Esophagus squamous epithelium (tissue), 5 donors: ENCODE measurements at places on chromosomes 3 and 15.

DNA sequence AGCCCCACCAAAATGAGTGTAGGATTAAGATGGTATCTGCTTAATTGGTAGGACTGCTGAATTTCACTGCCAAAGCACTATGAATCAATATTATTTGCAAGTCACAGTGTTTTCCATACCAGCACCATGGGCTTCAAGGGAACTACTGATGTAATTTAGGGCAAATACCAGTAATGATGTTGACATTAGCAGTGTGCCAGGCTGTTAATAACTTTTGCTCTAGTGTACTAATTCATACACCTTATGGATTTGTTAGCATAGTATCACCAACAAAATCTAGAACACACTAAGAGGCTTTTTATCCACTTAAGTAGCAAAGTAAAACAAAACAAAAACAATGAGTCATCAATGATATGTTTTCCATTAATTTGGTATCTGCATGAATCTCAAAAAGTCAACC is 888.2 kb downstream of the CADM2 start:
- DNase-seq: no peak
- H3K27me3 ChIP-seq: no peaks in the 10 kb centered on the region
- no peaks in the 10 kb centered on the region for H3K36me3 ChIP-seq

GRCh38 chr3:169760479-169760878 is 4.4 kb downstream of the TERC start:
- H3K4me1 ChIP-seq: peaks cover 6% of the 10 kb centered on the region
- no peaks in the 10 kb centered on the region for H3K36me3 ChIP-seq
- H3K27ac ChIP-seq: no peak overlapping the region
- no peaks in the 10 kb centered on the region for H3K27me3 ChIP-seq

GRCh38 chr3:71903936-71904335 is 119.0 kb upstream of the PROK2 start:
- no peaks in the 10 kb centered on the region for H3K36me3 ChIP-seq
- H3K27me3 ChIP-seq: peaks cover 16% of the 10 kb centered on the region
- no peak overlapping the region for H3K27ac ChIP-seq
- no peaks in the 10 kb centered on the region for H3K4me1 ChIP-seq
- no peak overlapping the region for H3K4me3 ChIP-seq

GRCh38 chr3:51970606-51971300 is 3.1 kb downstream of the ABHD14B start:
- no peaks in the 10 kb centered on the region for H3K27me3 ChIP-seq
- H3K4me1 ChIP-seq: peaks cover 93% of the 10 kb centered on the region
- DNase-seq: no peak
- H3K27ac ChIP-seq: no peak overlapping the region
- H3K36me3 ChIP-seq: no peaks in the 10 kb centered on the region

DNA sequence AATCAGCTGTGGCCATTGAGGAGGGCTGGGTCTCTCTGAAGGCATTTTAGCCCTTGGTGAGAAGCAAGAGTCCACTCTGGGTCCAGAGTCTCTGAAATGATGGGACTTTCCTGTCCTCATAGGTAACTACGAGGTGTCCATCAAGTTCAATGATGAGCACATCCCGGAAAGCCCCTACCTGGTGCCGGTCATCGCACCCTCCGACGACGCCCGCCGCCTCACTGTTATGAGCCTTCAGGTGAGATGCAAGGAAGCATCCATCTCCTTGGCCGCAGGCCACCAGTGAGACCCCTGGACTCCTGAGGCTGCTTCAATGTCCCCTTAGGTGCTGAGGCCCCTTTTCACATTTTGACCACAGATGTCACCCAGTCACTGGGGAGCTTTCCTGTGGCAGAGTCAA is 54.9 kb downstream of the DNASE1L3 start:
- no peaks in the 10 kb centered on the region for H3K4me1 ChIP-seq
- H3K27ac ChIP-seq: no peak overlapping the region
- H3K27me3 ChIP-seq: no peaks in the 10 kb centered on the region
- DNase-seq: no peak
- H3K36me3 ChIP-seq: peaks cover 95% of the 10 kb centered on the region
- H3K4me3 ChIP-seq: no peak overlapping the region

DNA sequence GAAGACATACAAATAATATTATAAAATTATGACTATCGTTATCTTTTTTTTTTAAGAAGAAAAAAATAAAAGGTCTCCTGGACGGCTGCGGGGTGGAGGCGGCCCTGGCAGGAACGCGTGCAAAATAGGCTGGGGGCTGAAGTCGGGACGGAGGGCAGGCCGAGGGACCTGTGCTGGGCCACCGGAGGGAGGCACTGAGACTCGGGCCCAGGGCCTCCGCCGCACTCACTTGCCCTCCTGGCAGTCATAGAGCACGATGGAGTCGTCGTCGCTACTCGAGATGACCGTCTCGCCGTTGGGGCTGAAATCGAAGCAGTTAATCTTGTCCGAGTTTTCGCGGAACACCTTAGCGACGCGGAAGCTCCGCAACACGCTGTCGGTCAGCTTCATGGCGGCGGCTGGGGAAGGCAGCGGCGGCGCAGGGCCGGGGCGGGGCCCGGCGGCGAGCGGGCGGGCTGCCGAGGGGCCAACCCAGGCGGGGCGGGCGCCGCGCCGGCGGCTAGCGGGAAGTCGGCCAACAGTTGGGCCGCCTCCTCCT is 408 bp downstream of the WDR82 start:
- peaks cover 44% of the 10 kb centered on the region for H3K4me1 ChIP-seq
- no peak for DNase-seq
- H3K36me3 ChIP-seq: no peaks in the 10 kb centered on the region
- H3K27ac ChIP-seq: peak overlapping the region; percentile 100

- H3K4me1 ChIP-seq: no peaks in the 10 kb centered on the region
- H3K27me3 ChIP-seq: no peaks in the 10 kb centered on the region
- H3K4me3 ChIP-seq: no peak overlapping the region
- H3K36me3 ChIP-seq: no peaks in the 10 kb centered on the region
- DNase-seq: no peak
- no peak overlapping the region for H3K27ac ChIP-seq
Observed at GRCh38 chr3:59464187-59464586, 414.4 kb upstream of the CFAP20DC start.
